Hepatic stellate cell (primary cell): ENCODE measurements at places on chromosomes 6 and 20.
A peak's percentile ranks its signal among the peaks of the same experiment; 100 is the strongest.

GRCh38 chr20:62423326-62423706, 4.0 kb downstream of the RBBP8NL start:
- no peak for DNase-seq

DNA sequence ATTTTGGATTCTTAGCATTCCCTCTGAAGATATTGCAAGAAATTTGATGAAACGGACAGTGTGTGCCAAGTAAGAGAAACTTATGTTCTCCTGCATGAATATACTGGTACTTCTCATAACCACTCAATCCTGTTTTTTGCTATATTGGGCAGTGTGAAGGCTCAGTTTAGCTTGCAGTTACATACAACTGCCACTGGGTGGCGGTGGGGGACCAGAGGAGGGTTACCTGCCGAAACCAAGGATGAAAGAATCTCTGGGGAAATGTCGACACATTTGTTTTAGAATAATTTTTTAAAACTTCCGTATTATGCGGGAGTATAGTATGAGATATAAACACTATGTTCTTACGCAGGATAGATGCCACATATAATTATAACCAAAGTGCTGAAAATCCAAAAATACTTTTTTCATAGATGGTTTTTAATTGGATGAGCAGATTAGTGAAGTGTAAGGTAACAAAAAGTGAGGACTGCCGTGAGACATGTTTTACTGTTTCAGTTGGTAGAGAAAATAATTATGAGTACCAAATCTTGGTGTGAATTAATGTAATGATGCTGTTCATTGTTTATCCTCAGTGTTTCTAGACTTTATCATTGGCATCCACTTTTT, 9.7 kb downstream of the TRMT11 start:
- peak; percentile 32 for DNase-seq

DNA sequence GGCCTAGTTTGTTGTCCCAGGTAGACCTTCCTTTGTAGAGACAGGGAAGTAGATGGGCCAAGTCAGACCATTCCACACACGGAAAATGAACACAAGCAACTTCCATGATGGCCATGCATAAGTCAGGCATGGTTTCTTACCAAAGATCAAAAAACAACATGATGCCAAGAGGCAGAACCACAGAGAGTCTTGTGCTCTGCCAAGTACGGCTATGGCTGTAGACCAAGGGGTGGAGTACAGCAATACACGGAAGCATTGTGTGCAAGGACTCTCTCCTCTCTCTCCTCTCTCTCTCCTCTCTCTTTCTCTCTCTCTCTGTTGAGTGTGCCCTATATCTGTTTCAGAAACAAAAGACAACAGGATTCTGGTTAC, 4.8 kb upstream of the DUSP22 start:
- no peak for DNase-seq

- DNase-seq = no peak
Measured at GRCh38 chr6:39558079-39558478, 167.1 kb downstream of the KIF6 start.

- DNase-seq = no peak
Measured at GRCh38 chr20:41167118-41167470, 29.8 kb downstream of the PLCG1 start.

GRCh38 chr6:70843328-70843918, 113.4 kb downstream of the B3GAT2 start:
- DNase-seq = no peak

GRCh38 chr20:54207053-54207742, 689 bp upstream of the PFDN4 start:
- no peak for DNase-seq
